GM23338 (cell line): ENCODE measurements at places on chromosomes 2 and 18.

- DNase-seq, result no peak
These were observed 223.9 kb downstream of the MBD5 start for GRCh38 chr2:148244593-148245292.

- DNase-seq, result peak; percentile 92
These were observed at the start of gene MSH6 for GRCh38 chr2:47782671-47783485. TSS of gene MSH6 (plus strand) at chr2:47783145. CDS start at chr2:47783234, 89 bp downstream.

DNA sequence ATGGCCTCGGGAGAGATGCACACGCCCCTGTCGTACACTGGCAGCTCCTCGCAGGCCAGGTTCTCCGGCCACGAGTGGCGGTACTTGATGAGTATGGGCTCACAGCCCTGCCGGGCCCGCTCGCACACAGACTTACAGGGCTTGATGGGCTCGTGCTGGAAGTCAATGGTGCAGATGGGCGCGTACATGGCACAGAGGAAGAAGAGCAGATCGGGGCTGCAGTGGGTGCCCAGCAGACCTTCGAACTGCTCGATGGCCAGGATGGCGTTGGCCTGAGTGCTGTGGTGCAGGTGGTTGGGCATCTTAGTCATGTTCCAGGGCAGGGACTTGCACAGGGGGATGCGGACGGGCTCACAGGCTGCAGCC lies 359 bp downstream of the FRZB start:
- DNase-seq, result peak; percentile 57

- DNase-seq, result no peak
These were observed 21.6 kb upstream of the ARHGEF4 start for GRCh38 chr2:130814931-130815680.

GRCh38 chr2:214593727-214594126 lies 182.9 kb downstream of the VWC2L start:
- DNase-seq, result peak; percentile 89

DNA sequence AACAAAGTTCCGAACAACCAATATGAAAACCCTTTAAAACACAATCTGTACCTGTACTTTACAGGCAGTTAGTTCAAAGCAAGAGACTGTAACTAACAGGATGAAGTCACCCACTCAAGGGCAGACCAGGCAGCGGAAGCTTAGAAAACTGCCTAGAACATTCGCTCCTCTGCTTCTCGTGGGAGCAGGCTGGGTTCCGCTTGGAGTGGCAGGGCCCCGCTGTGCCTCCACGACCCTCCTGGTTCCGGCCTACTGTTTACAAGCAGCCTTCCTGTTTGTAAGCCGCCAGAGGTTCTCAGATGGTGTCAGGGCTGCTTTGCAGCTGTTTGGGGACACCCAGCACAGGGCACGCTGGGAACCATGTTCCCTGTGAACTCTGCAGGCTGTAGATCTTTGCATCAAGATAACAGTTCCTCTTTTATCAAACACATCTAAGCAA lies 31.3 kb downstream of the CIB4 start:
- DNase-seq, result no peak

- no peak for DNase-seq
These were observed 60.9 kb downstream of the LDLRAD4 start for GRCh38 chr18:13279181-13280069.
